ENCODE measurements at places on chromosomes 1 and 21.

GRCh38 chr1:41240781-41241353 lies 1.2 kb downstream of the SCMH1 start:
- DNase-seq = no peak

- no peak for DNase-seq
Observed at GRCh38 chr21:26003404-26003803, 167.2 kb downstream of the APP start.

DNA sequence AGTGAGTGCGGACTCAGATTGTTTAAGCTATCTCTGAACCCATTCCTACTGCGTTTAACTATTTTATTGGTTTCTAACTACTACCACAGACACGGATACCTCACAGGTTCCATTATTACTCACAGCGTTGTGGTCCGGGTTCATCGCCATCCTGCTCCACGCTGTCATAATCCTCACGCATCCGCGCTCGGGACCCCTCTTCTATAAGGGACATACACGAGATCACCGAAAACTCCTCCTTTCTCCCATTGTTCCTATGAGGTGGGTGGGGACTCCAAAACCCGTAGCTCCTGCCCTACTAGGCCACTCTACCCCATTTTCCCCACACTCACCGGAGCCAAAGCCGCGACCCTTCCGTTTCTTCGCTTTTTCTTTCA lies 610 bp downstream of the RBM8A start:
- no peak for DNase-seq

- no peak for DNase-seq
Observed at GRCh38 chr1:189675712-189676244, 801.9 kb downstream of the BRINP3 start.

- no peak for DNase-seq
Observed at GRCh38 chr1:33424205-33424604, 6.7 kb downstream of the PHC2 start.

DNA sequence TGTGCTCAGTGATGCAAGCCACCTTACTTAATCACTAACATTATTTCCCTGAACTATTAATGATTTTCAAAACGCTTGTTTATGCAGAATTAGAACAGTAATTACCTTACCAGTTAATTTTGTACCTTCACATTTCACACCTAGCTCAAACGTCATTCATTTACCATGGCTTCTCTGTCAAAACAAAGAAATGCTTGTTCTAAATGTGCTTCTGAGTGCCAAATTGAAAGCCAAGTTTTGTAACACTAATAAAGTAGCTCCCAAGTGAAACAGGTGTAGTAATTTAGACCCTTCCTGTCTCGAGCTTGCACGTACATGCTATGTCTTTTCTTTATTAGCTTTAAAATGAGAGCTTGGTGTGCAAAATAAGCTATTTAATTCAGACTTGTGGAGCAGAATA lies 533.7 kb upstream of the PKN2 start:
- DNase-seq = no peak

GRCh38 chr1:5740865-5741860 lies 251.1 kb downstream of the NPHP4 start:
- no peak for DNase-seq
